T-cell (primary cell): ENCODE measurements at places on chromosomes 11 and 22.

- peaks cover 12% of the 10 kb centered on the region for H3K27me3 ChIP-seq
- no peaks in the 10 kb centered on the region for H3K4me1 ChIP-seq
These were observed 18.1 kb downstream of the MRGPRD start for GRCh38 chr11:68962527-68963250.

- H3K4me1 ChIP-seq, result peaks cover 34% of the 10 kb centered on the region
- H3K36me3 ChIP-seq, result peaks cover 27% of the 10 kb centered on the region
- peak within 1 kb of the TSS; percentile 86 for H3K27ac ChIP-seq
- DNase-seq, result peak; percentile 91
- H3K27me3 ChIP-seq, result no peaks in the 10 kb centered on the region
These were observed at the start of gene OTUB1 for GRCh38 chr11:63986156-63986931. Gene OTUB1, plus strand, starts transcription at chr11:63986438. Its CDS starts 19 bp downstream, at chr11:63986457.

GRCh38 chr11:15826826-15827225, 529.5 kb downstream of the SOX6 start:
- H3K4me3 ChIP-seq, result no peak overlapping the region
- no peak for DNase-seq
- H3K27ac ChIP-seq, result no peak overlapping the region
- H3K4me1 ChIP-seq, result no peaks in the 10 kb centered on the region
- no peaks in the 10 kb centered on the region for H3K36me3 ChIP-seq

GRCh38 chr11:8259306-8259959, 4.2 kb downstream of the LMO1 start:
- H3K4me1 ChIP-seq, result no peaks in the 10 kb centered on the region
- H3K4me3 ChIP-seq, result no peak overlapping the region
- no peaks in the 10 kb centered on the region for H3K36me3 ChIP-seq
- no peak overlapping the region for H3K27ac ChIP-seq

GRCh38 chr11:12414611-12415010, 37.2 kb downstream of the PARVA start:
- no peaks in the 10 kb centered on the region for H3K36me3 ChIP-seq
- H3K27ac ChIP-seq, result no peak overlapping the region
- DNase-seq, result no peak
- no peak overlapping the region for H3K4me3 ChIP-seq
- H3K27me3 ChIP-seq, result no peaks in the 10 kb centered on the region

DNA sequence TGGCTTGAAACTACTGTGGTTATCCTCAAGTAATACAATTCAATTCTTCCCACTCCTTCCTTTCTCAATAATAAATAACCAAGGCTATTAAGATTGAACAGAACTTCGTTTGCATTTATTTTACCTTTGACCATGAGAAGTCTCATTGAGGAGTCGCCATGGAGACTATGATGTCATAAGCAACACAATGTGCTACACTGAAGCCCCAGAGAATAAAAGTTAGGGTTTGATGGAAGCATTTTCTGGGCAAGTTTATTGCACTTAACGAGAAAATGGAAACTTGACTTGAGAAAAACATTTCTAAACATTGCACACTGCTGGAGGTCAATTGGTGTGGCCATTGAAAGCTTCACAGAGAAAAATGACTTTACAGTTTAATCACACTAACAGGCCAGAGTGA, 121.5 kb downstream of the FAM76B start:
- no peaks in the 10 kb centered on the region for H3K27me3 ChIP-seq
- no peaks in the 10 kb centered on the region for H3K36me3 ChIP-seq
- H3K27ac ChIP-seq, result no peak overlapping the region
- DNase-seq, result no peak
- no peak overlapping the region for H3K4me3 ChIP-seq
- no peaks in the 10 kb centered on the region for H3K4me1 ChIP-seq
